CD4-positive, alpha-beta memory T cell (primary cell): ENCODE measurements at places on chromosomes 3 and 15. TPM values are rescaled to one million over a fixed set of nuclear protein-coding genes. Genes with fewer than 3 reads are reported as not detected.

Gene ALDH1A3
- not detected for total RNA-seq

Gene SCG5
- total RNA-seq = not detected

Gene GOLGA8T
- total RNA-seq = not detected

Gene CAPN7
- total RNA-seq = 95.5 TPM

Gene FOXB1
- 0.14 TPM for total RNA-seq

Gene B3GNT5
- 0.41 TPM for total RNA-seq

Gene CHRM5
- not detected for total RNA-seq

Gene WWTR1
- total RNA-seq = 1.1 TPM

Gene ZIC1
- total RNA-seq = not detected

Gene FBXW12
- total RNA-seq = not detected
